ENCODE measurements at places on chromosomes 6 and 20. TPM values are rescaled to one million over a fixed set of nuclear protein-coding genes. Genes with fewer than 3 reads are reported as not detected.

TOX2 gene
- total RNA-seq = 4.4 TPM

DNA sequence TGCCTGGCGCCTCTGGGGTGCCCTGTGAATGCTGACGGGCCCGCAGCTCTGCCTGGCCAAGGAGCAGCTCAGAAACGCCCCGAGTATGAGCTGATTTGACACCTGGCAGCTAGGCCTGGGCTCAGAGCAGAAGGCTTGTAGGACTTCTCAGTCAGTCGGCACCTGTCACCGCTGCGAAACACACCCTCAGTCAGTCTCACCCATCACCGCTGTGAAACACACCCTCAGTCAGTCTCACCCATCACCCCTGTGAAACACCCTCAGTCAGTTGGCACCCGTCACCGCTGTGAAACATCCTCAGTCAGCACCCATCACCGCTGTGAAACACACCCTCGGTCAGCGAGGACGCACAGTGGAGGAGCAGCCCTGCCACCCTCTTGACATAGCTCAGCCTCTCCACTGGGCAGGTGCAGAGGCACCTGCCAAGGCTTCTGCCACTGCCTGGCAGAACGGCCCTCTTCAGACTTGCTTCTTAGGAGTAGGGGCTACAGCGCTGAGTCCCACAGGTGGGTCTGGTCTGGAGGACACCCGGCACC, 109.0 kb downstream of the PSMB1 start:
- no peak for DNase-seq

DNA sequence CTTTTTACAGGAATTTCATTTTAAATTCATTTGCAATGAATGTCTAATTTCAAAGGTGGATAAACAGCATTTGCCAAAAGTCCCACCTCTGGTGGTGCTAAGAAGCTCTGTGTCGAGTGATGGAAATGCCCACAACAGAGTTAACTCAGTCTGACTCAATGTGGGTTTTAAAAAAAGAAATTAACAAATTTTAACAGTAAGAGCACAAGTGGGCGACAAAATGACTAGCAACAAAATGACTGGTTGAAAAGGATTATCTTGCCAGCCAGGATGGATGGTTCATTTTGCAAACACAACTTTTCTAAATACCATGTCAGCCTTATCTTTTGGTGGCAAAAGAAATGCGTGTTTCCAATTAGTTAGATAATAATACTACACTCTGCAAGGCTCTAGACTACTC, 14.3 kb upstream of the TAGAP start:
- no peak for DNase-seq

CCN5 gene
- 21.1 TPM for total RNA-seq

DNA sequence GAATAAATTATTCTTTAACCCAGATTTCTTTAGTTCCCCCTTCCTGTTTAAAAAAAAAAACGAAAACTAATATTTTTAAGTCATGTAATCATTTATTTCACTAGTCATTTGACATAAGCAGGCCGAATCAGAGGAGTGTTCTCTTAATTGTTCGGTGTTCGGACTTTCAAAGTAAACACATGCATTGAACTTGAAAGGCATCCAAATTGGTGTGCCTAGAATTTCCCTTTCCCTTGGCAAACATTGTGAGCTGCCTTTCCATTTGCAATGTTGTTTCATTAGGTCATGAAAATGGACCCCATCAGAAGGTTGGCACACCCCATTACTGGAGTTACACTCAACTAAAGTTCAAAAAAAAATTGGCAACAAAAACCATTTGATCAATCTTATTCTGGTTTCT, 283.0 kb upstream of the MARCKS start:
- no peak for DNase-seq

- no peak for DNase-seq
Observed at GRCh38 chr6:6588924-6589709, 597 bp downstream of the LY86 start.

RIPOR3 gene
- total RNA-seq = 4.1 TPM

DNA sequence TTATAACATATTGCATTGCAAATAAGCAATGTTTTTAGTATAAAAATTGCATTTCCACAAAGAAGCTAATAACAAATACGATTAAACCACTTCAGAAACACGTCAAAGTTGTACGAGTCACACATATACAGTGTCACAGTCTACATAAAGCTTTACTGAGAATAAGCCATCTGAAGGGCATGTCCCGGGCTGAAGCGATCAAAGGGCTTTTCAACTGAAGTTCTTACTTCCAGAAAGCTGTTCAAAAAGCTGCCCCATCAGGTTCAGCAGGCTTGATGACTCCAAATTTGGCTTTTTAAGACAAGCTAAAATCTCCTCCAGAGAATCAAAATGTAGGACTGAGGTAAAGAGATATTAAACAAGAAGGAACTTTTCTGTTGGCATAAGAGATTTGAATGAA, 37.5 kb upstream of the HAO1 start:
- no peak for DNase-seq

NOX3 gene
- not detected for total RNA-seq

DNA sequence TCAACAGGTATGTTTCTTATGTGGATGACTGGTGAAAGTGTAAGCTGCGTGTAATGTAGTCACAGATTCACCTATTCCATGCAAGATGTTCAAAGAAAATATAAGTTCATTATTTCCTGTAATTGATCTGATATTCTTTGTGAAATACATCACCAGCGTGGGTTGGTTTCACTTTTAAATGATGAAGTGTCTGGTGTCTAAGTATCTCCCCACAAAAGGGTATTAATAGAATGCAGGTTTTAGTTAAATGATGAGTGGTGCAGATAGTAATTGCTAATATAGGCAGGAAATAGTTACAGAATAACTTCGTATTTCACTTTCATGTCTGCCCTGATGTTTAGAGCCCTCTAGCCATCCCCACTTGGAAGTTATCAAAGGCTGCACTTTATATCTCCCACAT, 22.2 kb downstream of the PGBD1 start:
- no peak for DNase-seq

ECT2L gene
- total RNA-seq = 0.17 TPM

DNA sequence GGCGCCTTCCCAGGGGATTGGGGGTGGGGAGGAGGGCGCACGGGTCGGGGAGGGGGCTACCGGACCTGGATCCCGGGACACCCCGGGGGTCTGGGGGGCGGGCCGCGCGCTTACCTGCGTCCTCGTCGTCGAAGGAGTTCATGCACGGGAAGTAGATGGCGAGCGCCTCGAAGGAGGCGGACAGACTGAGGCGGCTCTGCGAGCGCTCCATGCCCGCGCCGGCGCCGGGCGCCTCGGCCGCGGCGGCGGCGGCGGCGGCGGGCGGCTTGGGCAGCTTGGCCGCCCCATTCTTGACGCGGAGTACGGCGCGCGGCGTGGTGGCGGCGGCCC, 320 bp downstream of the RIMS4 start:
- DNase-seq = no peak

DNA sequence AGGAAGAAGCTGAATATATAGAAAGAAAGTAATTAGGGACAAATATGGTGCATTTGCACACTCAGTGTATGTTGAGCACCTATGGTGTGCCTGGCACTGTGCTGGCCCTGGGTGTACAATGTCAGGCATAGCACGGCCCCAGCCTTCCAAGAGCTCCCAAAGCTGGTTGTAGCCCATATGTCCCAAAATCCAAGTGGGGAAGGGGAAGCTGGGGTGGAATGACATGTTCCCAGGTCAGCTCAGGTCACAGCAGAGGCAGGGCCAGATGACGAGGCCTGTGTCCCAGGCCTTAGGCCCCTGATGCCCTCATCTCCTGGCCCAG, 170.0 kb downstream of the VEGFA start:
- no peak for DNase-seq

SLC25A27 gene
- 12.6 TPM for total RNA-seq

- DNase-seq = no peak
Observed at GRCh38 chr20:50256577-50256976, 65.9 kb downstream of the CEBPB start.

GRCh38 chr6:142816031-142816430, 128.9 kb downstream of the HIVEP2 start:
- no peak for DNase-seq

GRCh38 chr6:49888742-49889431, 22.6 kb upstream of the CRISP1 start:
- no peak for DNase-seq

GRCh38 chr6:146876271-146877151, 277.7 kb downstream of the ADGB start:
- DNase-seq = no peak

TGM6 gene
- not detected for total RNA-seq

PRICKLE4 gene
- total RNA-seq = 0.26 TPM

DNA sequence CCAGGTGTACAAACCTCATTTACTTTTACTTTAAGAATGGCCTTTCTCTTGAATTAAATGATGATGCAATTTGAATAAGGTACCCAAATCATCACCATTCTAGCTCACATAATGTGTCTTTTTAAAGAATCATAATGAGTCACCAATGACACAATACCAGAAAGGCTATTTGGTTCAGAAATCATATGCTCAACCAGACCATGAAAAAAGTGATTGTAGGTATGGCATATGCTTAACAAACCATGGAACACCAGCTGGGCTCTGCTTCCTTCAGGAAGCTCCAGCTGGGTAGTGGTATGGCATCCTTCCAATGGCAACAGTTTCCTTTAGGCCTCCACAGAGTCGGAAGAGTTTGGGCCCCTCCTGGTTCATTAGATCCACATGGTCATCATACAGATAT, 128.2 kb downstream of the FRK start:
- DNase-seq = peak; percentile 54

SSR1 gene
- total RNA-seq = 65.6 TPM

- no peak for DNase-seq
Observed at GRCh38 chr6:89357390-89357789, 4.9 kb upstream of the UBE2J1 start.

DNA sequence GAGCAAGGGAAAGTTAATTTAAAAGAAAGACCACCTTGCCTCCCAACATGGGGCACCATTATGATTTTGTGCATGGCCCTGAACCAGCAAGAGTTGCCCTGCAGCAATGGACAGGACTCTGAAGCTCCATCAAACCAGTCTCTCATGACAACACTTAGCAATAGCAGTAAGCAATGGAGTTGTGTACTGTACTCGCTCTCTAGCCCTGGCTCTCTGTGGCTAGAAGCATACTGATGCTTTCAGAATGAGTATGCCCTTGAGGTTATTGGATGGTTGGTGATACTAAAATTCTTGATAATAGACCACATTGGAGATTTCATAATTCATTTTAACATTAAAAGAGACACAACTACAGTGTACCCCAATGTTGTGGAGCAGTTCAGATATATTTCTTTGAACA, 23.2 kb upstream of the LMBRD1 start:
- no peak for DNase-seq

Data from fibroblast of lung (primary cell).